Stromal cell of bone marrow (primary cell): ENCODE measurements at places on chromosomes 2 and 18.

- DNase-seq = no peak
Observed at GRCh38 chr2:96548558-96549465, 12.3 kb downstream of the ARID5A start.

GRCh38 chr18:49013961-49014604 is 63.3 kb upstream of the SMAD7 start:
- no peak for DNase-seq

- peak; percentile 41 for DNase-seq
Observed at GRCh38 chr18:2417861-2418610, 153.3 kb downstream of the METTL4 start.

DNA sequence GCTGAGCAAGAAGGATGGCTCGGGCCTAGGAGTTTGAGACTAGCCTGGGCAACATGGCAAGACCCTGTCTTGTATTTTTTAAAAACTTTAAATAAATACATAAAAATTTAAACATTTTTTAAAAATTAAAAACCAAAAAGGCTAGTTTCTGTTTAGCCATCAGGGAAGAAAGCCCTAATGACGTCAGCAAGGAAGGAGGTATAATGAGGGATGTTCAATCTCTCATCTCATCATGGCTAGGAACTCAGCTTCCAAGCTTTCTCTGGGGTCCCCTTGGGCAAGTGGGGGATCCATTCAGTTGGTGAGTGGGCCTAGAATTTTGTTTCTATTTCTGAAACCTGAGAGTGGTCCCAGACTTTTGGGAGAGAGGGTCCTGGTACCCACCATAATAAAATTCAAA is 35.1 kb upstream of the SLC25A52 start:
- no peak for DNase-seq

DNA sequence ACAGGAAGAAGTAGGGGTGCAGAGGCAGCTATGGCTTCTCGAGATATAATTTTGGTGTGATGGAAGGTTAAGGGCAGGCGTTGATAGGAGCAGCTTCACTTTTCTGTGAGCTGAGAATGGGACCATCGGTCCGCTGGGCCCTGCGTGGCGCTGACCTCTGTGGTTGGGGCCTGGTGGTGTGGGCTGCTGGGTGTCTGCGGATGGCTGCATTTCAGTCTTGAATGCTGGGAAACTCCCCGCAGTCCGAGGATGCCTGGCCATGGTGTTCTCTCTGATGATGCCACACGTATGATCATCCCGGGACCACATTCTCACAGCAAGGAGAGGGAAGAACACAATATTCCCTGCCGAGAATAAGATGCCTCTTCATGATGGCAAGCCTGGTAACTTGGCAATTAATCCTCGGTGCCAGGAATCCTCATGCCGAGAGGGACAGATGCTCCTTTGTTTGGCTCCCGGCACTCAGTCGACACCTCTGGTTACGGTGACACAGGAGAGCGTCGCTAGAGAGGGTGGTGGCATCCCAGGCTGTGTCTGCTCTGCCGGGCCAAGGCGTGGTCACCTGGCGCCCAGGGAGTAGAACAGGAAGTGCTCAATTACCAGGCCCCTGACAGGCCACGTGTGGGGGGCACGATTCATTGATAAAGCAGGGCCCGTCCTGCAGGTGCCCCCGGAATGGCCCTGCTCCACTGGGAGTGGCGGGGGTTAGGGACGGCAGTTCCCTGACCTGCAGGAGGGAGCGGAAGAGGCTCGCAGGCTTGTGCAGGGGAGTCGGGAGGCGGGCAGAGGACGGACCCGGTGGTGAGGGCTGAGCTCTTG is 119.4 kb upstream of the CTDP1 start:
- DNase-seq = no peak

DNA sequence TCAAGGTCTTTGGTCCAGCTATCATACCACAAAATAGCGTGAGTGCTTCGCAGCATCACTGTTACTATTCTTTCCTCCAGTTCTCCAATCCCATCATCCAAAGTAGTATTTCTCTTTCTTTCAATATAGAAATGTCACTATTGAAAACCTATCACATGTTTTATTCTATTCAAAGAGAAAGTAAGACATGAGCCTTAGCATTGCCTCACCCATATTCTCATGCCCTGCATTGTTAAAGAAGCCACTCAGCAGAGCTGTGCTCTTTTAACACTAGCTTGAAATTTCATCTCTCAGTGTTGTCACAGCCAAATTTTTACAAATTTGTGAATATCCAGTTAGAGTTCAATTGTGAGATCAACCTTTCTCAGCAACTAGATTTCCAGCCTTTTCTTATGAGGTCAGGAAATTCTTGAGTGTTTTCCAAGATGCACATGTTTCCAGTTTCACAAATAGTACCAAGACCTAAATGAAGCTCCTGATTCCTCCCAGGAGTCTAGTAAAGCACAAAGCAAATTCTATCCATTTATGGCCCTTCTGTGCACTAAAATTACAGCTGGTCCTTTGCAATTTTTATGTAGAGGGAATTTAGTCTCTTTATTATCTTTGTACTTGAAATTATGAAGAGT is 343.7 kb downstream of the SPAG16 start:
- no peak for DNase-seq

GRCh38 chr18:58887613-58887963 is 22.9 kb downstream of the ZNF532 start:
- no peak for DNase-seq

DNA sequence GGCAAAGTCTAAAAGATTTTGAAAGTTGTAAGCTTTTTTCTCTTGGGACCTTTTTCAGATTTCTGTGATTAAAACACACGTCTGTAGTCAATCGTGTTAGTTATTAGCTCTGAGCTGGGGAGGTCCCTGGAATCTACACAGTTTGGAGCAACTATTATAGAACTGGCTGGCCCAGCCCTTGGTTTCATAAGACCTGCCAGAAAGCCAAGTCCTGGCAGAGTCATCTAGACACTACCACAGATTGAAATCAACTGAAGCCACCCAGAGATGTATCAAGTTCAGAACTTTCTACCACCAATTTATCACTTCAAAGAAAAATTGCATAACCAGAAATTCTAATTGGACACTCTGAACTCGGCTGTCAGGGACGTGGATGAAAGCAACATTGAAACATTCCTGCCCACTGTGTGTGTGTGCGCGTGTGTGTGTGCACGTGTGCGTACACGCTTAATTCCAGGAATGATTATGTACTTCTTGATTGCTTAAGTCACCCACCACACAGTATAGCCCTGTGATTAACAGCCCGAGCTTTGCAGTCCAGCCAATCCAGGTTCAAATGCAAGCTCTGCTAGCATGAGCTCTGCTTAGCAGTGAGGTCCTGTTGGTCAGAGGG is 126.3 kb downstream of the TPGS2 start:
- no peak for DNase-seq

DNA sequence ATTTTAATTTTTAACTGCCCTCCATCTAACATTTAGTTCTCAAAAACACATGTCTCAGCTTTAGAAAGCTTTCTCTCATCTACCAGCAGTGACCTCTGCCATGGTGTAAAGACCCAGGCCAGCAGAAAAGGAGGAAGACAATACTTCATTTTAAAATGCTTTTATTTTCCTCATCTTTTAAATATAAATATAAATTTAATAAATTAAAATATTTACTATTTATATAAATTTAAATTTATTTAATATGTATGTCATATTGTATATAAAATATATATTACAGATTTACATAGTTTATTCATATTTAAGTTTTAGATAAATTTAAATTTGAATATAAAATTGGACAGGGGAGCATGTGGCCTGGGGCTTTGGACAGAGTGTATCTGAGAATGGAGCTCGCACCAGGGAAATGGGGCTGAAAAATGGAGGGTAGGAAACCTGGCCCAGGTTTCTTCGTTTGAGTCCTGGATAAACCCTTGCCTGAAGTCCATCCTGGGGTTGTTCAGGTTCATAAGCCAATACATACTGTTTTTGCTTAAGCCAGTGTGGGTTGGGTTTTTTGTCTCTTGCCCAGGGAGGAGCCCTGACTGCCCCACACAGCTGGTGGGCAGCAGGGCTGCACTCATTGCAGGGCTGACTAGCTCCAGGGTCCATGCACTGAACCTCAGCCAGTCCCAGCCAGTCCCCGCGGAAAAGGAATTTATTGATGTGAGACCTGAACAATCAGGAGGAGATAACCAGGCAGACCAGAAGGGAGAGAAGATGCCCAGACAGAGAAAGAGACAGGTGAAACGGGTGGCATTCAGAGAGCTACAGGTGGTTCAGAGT is 77.3 kb upstream of the LAPTM4A start:
- DNase-seq = no peak

- no peak for DNase-seq
Observed at GRCh38 chr2:148548716-148549400, 95.7 kb upstream of the EPC2 start.

- DNase-seq = no peak
Observed at GRCh38 chr2:68837164-68837860, 33.9 kb downstream of the BMP10 start.

DNA sequence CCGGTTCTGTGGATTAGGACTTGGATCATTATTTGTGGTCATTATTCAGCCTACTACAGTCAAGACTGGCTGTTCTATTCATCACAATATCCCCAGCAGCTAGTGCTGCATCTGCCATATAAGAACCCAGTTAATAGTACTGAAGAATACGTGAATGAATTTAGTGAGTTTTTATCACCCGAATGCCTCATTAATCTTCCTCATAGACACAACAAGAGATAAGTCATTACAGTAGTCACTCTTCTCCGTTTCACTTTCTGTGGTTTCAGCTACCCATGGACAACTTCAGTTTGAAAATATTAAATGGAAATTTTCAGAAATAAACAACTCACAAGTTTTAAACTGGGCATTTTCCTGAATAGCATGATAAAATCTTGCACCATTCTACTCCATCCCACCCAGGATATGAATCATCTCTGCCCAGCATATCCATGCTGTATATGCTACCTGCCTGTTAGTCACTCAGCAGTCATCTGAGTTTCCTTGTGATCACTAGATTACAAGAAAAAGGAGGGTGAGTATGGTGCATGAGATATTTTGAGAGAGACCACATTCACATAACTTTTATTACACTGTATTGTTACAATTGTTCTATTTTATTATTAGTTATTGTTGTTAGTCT is 363.7 kb upstream of the CHAC2 start:
- DNase-seq = peak; percentile 34

- no peak for DNase-seq
Observed at GRCh38 chr2:229952256-229952835, 30.0 kb downstream of the FBXO36 start.

DNA sequence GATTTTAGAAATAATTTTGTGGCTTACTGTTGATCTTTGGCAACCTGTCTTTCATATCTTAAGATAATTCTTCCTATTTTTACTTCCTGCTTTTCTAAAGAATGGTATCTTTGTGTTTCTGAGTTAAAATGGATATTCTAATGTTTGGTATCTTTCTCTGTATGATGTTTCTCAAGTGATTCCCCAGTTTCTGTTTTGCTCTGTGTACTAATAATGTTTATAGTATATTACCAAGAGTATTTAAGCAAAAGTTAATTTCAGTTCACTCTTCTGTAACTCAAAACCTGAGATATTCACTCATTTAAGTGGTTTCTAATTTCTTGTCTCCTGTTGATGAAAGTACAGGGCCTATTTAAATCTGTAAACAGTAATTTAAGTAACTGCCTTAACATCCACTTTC is 58.3 kb downstream of the CCDC150 start:
- DNase-seq = no peak

DNA sequence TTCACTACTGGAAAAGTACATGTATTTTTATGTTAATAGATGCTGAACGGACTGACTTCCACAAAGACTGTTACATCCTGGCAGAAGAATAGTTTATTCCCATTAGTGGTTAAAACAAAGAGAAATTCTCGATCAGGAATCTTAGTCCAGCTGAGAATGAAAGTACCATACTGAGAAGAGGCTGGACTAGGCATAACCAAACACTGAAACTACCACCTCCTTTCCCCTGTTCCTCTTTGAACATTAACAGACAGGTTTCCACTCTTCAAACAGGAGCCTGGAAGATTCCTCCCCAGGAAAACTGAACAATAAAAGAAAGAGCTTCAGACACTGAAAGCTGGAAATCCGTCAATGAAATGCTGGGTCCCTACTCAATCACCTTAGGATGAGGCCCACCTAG is 25.8 kb downstream of the LDAH start:
- no peak for DNase-seq

- no peak for DNase-seq
Observed at GRCh38 chr2:237219826-237220225, 134.1 kb downstream of the COPS8 start.

DNA sequence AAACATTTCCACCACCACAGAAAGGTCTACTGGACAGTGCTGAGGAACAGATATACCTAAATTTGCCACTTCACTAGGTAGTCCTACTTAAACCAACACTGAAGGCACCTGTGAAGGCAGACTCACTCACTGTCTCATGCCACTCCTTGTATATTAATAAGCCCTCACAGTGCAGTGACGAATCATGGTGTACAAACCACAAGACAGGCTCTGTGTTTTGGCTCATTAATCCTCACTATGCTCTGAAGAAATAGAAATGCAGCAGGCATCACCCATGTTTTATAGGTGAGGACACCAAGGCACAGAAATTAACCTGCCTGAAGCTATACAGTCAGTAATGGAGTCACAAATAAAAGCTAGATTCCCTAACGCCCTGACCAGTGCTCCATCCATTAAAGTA is 44.3 kb downstream of the BARD1 start:
- DNase-seq = no peak

DNA sequence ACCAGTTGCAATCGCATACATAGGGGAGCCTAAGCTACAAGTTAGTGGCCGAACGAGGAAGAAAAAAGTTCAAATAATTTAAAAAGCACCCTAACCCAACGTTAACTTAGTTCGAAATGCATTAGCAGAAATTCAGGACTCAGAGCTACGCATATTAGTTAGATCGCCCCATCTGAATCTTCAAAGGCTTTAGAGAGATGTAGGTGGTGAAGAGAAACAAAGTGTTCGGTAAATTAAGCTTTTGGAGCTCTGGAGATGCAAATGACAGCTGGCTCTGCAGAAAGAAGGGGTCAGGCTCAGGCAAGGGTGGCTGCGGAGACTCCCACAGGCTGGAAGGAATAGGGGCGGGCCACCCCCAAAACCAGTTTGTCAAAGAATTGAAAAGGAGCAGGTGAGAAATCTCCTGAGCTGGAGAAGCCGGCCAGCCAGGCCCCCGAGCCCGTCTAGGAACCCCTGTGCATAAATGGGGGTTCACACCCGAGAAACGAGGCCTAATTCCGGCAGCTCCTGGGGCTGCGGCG is 621 bp downstream of the TXNL1 start:
- DNase-seq = no peak

- no peak for DNase-seq
Observed at GRCh38 chr2:11998218-11998617, 251.8 kb downstream of the LPIN1 start.

DNA sequence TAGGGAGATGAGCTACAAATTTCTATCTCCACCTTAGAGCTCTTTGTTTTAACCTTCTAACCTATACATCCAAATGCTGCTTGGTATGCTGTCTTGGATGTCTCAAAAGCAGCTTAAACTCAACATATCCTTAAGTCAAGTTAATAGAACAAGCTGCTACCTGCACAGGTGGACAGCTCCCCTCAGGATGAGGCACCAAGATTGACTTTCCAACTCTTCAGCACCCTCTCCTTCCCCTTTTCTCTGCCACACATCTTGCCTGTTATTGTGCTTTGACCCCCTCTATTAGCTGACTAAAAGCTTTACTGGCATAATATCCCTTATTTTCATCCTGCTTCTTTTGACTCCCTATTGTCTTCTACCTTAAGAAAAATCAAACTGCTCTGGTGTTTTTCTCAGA is 448.1 kb upstream of the MEX3C start:
- DNase-seq = no peak
